Neural crest cell (in vitro differentiated cells): ENCODE measurements at places on chromosomes 11 and 22. TPM values are rescaled to one million over a fixed set of nuclear protein-coding genes. Genes with fewer than 3 reads are reported as not detected.

DNA sequence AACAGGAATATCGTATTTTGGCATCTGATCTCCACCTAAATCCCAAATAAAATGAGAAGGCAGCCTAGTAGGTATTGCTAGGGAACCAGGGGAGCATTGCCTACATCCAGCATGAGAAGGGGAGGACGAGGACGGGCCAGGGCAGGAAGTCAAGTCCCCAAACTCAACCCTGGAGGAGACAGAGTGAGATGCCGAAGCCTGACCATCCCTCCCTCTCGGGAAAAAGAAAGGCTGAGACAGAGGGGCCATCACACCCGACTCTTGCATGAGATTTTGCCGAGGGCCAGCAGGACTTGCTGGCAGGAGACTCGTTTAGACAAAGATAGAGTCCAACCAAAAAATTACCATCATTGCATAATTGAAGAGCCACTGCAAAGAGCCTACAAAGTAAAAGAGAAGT is 50.2 kb upstream of the SPATA19 start:
- no peak for DNase-seq

- DNase-seq = no peak
These were observed 92.9 kb downstream of the MORC2 start for GRCh38 chr22:30875481-30876215.

- no peak for DNase-seq
These were observed 31.8 kb downstream of the FEZ1 start for GRCh38 chr11:125464270-125464662.

- no peak for DNase-seq
These were observed 436.3 kb downstream of the DYNC2H1 start for GRCh38 chr11:103545551-103545950.

DNA sequence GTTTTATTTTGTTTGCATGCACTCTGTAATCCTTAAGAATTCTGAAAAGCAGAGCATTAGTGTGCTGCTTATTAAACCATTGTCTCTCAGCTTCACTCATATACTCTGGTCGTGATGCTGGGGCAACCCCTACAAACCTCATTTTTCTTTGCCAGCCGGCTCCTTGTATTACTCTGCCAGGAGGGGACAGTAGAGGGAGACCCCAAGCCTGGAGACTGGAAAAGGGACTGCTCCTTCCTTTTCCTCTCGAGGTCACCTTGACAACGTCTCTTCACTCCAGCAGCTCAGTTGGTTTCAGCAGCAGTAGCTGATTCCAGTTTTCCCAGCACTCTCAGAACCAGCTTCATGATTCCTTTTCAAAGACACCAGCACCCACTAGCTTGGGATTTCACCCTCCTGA is 2.8 kb upstream of the JHY start:
- no peak for DNase-seq

GRCh38 chr22:49807780-49808708 is 19.6 kb downstream of the BRD1 start:
- no peak for DNase-seq

DNA sequence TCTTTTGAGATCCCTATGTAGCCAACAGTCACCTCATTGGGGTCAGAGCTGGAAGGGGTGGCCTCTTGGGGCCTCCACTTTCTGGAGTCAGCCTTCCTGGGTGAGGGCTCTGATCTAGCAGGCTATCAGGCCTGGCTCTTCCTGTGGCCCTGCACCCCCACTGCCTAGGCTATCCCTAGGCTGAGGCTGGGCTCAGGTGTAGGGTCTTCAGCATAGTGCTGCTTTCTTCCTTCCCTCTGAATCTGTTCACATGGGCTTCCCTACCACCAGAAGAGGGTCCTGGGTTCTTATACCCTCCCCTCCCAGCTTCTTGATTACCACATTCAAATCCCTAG is 456 bp upstream of the SPI1 start:
- no peak for DNase-seq

GRCh38 chr11:15987046-15987445 is 369.3 kb downstream of the SOX6 start:
- DNase-seq = no peak

- DNase-seq = no peak
These were observed 615.6 kb upstream of the KIRREL3 start for GRCh38 chr11:127616158-127616557.

GRCh38 chr22:45497351-45498145 is 5.1 kb upstream of the FBLN1 start:
- DNase-seq = no peak

DNA sequence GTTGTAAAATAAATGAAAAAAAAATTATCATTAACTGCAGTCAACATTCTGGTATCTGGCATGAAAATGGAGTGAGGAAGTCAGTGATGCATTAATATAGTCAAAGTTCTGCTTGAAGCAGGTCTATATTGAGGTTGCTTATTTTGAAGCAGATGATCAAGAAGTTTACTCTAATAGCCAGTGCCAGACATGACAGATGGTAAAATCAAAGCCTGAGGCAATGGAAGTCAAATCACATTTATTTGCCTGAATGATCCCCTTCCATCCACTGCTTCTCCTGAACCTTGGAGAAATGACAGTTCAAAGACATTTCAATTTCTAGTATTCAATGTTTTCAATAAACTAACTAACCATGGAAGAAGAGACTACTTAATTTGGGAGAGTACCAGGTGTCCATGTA is 430.0 kb downstream of the FAM181B start:
- no peak for DNase-seq

DNA sequence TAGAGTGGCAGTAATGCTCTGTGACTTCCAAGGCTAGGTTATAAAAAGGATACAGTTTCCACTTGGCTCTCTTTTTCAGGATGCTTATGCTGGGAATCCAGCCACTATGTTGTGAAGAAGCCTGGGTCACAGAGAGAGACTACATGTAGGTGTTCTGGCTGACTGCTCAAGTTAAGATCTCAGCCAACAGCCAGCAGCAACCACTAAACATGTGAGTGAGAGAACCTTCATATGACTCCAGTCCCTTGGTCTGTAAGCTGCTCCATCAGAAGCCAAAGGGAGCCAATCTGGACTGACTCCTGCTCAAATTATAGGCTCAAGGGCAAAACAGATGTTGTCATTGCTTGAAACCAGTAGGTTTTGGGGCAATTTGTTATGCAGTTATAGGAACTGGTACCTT is 162.7 kb downstream of the MAML2 start:
- DNase-seq = no peak

DNA sequence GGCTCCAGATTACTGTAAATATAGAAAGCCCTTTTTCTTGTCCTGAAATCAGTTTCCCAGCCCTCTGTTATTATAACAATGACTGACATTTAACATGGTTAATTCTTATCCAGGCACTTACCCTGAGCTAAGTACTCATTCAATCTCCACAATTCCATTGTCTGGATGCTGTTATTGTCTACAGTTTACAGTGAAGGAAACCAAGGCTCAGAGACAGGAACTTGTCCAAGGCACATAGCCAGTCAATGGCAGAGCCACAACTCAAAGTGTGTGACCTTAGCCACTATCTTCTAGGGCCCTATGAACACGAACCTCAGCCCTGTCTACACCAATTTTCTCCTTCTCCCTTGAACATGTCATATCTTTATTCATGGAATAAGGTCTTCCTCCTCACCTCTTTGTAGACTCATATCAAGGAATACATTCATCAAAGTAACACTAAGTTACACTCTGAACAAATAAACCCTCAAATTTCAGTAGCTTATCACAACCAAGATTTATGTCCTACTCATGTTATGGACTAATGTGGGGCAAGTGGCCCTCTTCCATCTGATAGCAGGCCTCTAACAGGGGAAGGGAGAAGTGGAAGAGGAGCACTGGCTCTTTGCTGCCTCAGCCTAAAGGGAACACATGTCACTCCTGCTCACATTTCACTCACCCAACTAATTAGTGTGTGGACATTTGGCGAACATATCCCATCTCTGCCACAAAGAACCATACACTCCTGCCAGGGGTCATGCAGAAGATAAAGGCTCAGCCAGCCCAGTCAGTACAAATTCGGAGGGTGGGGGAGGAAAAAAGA is 39.3 kb upstream of the APLNR start:
- DNase-seq = no peak

GRCh38 chr22:46418827-46419226 is 83.3 kb downstream of the TRMU start:
- no peak for DNase-seq

DNA sequence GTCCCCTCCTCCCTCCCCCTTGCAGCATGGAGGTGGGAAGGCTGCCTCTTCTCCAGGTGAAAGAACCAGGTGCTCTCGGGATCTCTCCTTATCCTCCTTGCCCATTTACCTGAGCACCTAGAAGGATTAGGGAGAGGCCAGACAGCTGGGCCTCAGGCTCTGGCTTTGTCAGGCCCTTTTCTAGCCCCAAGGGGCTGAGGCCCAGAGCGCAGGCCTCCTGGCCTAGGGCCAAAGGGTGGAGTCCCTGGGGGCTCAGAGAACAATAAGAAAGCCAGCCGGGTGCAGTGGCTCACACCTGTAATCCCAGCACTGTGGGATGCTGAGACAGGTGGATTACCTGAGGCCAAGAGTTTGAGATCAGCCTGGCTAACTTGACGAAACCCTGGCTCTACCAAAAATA is 5.4 kb upstream of the TTLL1 start:
- DNase-seq = no peak

DNA sequence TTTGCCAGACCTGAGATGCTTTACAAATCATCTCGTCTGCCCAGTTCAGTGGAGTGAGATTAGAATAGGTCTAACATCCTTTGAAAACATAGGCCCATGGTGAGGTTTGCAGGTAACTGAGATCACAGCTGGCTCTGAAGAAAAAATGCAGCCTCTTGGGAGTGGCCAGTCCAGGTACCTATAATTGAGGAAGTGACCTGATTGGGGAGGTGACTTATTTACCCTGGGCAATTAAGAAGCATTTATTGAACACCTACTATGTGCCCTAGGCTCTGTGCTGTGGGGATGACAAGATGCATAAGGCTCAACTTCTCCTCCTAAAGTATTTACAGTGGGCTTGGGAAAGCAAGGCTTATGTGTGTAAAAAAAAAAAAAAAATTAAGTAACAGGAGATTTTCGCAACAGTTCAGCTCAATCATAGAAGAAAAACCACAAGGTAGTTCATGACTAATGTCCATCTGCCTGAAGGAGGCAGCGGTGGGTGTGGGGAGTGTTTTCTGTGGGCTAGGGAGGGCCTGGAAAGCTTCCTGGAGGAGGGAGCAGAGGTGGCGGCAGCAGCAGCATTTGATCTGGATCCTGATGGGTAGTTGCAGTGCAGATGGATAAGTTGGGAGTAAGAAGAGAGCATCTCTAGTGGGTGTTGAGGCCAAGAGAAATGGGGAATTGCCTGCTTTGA is 16.1 kb downstream of the MICAL2 start:
- DNase-seq = no peak

- DNase-seq = no peak
These were observed 1.2 kb upstream of the TIMP3 start for GRCh38 chr22:32800158-32800882.

GRCh38 chr22:44743804-44744211 is 8.6 kb upstream of the ARHGAP8 start:
- no peak for DNase-seq

DNA sequence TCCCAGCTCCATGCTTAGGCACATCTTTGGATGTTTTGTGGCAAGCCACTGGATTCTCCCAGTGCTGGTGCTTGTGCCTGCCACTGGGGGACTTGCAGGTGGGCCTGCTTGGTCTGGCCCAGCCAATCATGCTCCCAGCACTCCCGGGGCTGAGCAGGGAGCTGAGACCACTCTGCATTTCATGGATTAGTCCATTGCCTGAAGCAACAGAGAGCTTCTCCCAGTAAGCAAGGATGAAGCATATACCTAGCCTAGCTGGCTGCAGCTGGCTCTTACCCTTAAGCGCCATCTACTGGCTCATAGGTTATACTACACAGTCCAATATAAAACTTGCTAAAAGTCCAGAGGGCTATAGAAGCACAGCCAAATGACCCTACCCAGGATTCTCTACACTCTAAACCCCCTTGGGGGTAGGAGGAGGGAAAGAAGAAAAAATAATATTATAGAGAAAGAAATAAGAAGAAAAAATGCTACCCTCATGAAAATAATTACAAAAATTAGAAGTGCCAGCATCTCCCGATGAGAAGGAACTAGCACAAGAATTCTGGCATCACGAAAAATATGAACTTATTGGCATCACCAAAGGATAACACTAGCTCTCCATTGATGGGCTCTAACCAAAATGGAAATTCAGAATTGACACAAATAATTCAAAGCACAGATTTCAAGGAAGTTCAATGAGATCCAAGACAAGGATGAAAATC is 275.3 kb downstream of the C11orf87 start:
- DNase-seq = peak; percentile 2

DNA sequence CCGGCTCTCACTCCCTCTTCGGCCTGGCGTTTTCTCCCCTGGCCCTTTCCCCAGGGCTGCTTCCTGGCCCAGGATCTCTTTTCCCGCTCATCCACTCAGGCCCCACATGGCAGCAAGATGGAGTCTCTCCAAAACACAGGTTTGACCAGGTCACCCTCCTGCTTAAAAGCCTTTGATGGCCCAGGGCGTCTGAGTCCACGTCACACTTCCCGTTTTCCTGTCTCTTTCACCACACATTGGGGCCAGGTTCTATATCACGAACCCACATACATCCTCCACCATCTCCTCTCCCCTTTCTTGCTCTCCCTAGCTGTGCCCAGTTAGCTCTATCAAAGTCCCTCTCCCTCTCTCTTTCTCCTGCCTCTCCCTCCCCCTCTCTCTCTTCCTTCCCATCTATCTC is 7.8 kb upstream of the LRRC32 start:
- no peak for DNase-seq

DNA sequence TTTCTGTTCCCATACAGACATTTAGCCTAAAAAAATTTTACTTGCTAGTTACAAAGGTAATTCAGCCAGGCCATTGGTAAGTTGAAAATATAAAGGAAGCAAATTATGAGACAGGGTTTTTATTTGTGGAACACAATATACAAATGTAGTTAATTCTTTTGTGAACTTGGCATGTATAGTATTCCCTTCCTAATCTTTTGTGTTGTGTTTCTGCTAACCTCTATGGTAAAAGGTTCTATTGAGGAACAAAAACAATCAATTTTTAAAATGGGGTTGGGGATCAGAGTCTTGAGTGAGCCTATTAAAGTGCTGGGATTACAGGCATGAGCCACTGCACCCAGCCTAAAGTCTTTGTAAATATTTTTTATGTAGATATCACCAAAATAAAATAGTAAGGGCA is 14.1 kb downstream of the SWAP70 start:
- DNase-seq = no peak

- DNase-seq = no peak
These were observed 1415.2 kb upstream of the TENM4 start for GRCh38 chr11:80856066-80856465.

GRCh38 chr22:21657360-21658032 is 8.3 kb upstream of the PPIL2 start:
- peak; percentile 72 for DNase-seq

GRCh38 chr22:22692707-22693530 is 48.5 kb downstream of the GGTLC2 start:
- DNase-seq = no peak

GRCh38 chr11:65189191-65189590 is 7.5 kb downstream of the CAPN1 start:
- DNase-seq = no peak

GRCh38 chr11:44747316-44747715 is 20.6 kb downstream of the TSPAN18 start:
- DNase-seq = no peak

- no peak for DNase-seq
These were observed 3.6 kb upstream of the AIFM3 start for GRCh38 chr22:20963201-20964052.

- DNase-seq = no peak
These were observed 15.9 kb downstream of the PRSS23 start for GRCh38 chr11:86816251-86816726.

- no peak for DNase-seq
These were observed 22.2 kb downstream of the CASP5 start for GRCh38 chr11:105000797-105001196.

- no peak for DNase-seq
These were observed 15.6 kb downstream of the PCF11 start for GRCh38 chr11:83172551-83172950.

Gene SCO2
- 2.3 and 4.2 TPM in 2 replicates for total RNA-seq

Gene UCP3
- total RNA-seq = 4.0 TPM in 2 replicates

Gene SOX10
- 279 and 293 TPM in 2 replicates for total RNA-seq

Gene FOLR3
- total RNA-seq = not detected in 2 replicates
